ENCODE measurements at places on chromosomes 11 and 22.

- no peak for DNase-seq
These were observed 838.9 kb downstream of the DLG2 start for GRCh38 chr11:84788220-84788619.

GRCh38 chr22:19786264-19786585, 25.6 kb downstream of the TBX1 start:
- DNase-seq, result no peak

DNA sequence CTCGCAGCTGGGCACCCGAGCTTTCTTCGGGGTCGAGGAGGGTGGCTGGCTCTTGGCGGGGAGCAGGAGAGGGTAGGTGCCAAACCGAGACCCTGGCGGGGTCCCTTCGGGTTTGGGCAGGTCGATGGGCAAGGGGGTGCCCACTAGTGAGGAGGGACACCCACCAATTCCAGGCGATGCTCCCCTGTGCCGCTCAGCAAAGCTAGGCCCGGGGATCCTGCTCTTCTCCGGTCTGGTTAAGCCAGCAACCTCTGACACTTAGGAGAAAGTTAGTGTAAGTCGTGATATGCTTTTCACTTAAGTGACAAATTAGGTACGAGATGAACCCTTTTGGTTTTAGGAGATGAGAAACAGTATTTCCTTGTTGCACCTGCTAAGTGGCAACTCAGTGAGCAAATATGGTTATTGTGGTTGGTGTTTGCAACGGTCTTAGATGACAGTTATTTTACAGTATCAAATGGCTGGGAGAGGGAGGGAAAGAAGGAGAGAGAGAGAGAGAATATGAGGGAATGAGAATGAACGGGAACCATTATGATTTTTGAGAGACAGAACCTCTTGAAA, 565 bp downstream of the NUCB2 start:
- no peak for DNase-seq

- no peak for DNase-seq
These were observed 33.1 kb downstream of the TSPAN18 start for GRCh38 chr11:44759743-44760476.

- DNase-seq, result no peak
These were observed 8.8 kb upstream of the PANX2 start for GRCh38 chr22:50161508-50162390.

DNA sequence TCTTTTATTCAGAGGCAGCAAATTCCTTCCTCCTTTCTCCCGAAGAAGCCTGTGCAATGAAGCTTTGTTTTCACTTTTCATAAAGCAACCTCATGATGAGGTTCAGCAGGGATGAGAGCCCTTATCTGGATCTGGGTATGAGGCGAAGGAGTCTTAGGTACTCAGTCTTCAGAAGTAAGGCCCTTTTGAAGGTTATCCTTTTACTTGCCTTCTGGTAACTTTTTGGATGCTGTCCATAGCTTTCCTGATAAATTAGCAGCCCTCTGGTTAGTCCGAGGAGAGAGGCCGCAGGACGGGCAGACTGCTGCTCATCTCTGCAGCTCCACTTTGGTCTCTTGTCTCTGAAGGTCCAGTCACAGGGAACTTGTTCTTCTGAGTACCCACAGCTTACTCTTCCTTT, 1.1 kb downstream of the TRIM22 start:
- DNase-seq, result no peak

DNA sequence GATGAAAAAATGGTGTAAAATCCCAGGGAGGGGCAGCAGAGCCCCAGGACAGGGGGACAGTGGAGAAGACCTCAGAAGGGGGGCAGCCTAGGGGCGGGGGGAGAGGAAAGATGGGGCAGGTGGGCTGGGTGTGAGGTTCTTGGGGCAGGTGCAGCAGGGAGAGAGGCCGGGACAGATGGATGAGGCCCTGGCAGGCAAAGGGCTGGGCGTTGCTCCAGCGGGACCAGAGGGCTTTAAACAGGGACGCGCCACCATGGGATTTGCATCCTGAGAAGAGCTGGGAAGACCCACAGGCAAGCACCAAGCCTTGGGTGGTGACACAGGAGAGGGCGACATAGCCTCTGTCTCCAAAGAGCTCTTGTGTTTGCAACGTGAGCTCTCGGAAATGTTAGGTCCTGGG, 1342.8 kb downstream of the TBC1D22A start:
- no peak for DNase-seq

- DNase-seq, result no peak
These were observed 7.1 kb downstream of the PHLDB1 start for GRCh38 chr11:118614511-118614910.

DNA sequence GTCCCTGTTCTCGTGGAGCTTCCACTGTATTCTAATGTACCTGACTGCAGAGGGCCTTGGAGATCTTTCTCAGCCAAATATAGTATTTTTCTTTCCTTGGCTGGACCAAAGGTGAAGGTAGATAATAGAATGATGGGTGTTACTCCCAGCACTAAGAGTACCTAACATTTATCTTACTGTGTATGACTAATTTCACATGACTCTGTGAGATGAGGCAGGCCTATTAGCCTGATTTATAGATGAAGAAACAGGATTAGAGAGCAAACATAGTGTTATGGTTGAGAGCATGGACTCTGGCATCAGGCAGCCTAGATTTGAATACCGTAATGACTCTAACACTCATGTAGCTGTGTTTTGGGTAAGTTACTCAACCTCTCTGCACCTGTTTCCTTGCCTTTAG, 2.7 kb downstream of the ACO2 start:
- DNase-seq, result no peak

DNA sequence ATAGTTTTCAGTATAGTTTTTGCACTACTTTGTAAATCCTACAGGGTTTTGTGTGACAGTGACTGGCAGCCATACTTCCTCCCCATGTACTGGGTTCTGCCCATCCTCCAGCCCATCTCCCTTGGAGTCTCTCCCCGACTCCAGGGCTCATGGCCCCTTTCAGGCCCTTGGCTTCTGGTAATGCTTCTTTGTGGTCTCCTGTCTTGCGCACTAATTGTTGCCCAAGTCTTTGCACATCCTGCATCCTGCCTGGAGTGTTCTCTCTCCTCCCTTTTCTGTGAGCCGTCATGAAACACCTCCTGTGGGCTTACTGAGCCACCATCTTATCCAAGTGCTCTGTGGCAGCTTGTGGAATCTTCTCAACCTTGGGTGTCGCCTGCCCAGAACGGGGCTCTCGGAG, 11.4 kb upstream of the KCNQ1OT1 start:
- no peak for DNase-seq

GRCh38 chr11:19868281-19868821, 155.7 kb downstream of the NAV2 start:
- no peak for DNase-seq

DNA sequence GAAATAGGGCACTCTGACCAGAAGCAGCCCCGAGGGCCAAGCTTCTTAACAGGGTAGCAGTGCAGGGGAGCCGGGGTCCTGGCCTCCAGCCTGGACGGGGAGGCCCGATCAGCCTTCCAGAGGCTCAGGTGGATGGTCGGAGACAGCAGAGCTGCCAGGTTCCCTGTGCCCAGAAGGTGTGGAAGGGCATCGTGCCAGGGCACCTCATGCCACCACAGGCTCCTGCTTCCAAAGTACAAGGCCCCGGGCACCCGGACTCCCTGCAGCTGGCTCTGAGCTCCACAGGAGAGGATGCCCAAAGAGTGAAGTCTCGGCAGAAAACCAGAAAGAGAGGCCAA, 14.3 kb downstream of the EHD1 start:
- no peak for DNase-seq

- no peak for DNase-seq
These were observed 19.1 kb downstream of the ARHGEF17 start for GRCh38 chr11:73326929-73327811.

GRCh38 chr11:64358536-64358906, 441 bp upstream of the RPS6KA4 start:
- DNase-seq, result peak; percentile 70

All from activated CD8-positive, alpha-beta memory T cell treated with anti-CD3 and anti-CD28 coated beads for 24 hours (primary cell).